ENCODE measurements at places on chromosomes 3 and 15.
A peak's percentile ranks its signal among the peaks of the same experiment; 100 is the strongest.

- no peak for DNase-seq
Observed at GRCh38 chr15:60721257-60721626, 242.3 kb upstream of the ICE2 start.

DNA sequence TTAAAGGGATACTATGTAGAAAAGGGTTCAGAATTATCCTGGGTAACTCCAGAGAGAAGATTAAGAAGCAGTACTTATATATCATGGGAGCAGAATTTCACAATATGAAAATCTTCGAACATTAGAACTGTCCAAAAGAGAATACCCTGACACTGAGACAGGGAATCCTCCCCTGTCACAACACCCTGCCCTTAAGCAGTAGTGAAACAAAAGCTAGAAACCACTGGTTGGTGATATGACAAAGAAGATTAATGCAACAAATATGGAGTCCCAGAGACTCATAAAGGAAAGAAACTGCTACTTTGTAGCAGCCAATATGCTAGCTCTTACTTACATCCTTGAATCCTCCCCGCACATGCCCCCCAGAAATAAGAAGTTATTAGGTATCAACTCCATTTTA is 18.5 kb downstream of the MIX23 start:
- no peak for DNase-seq

DNA sequence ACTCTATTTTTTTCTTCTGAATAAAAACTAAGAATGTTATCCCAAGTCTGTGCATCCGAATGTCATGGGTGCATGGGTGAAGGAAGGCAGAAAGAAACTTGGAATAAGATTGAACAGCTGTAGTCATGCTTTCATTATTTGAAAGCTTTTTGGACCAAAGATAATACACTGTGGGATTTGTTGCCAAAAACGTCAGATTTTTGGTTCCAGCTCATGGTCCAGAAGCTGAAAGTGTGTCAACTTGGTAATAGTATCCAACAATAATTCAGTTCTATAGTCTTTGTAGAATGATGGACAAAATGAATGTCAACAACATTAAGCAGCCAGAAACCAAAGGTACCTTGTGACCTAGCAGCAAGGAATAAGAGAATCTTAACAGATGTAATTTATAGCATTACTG is 327.9 kb upstream of the ADAMTS9 start:
- DNase-seq: no peak

GRCh38 chr3:16461463-16462245 is 51.8 kb downstream of the RFTN1 start:
- no peak for DNase-seq

GRCh38 chr3:129054605-129055104 is 5.9 kb upstream of the GP9 start:
- no peak for DNase-seq

DNA sequence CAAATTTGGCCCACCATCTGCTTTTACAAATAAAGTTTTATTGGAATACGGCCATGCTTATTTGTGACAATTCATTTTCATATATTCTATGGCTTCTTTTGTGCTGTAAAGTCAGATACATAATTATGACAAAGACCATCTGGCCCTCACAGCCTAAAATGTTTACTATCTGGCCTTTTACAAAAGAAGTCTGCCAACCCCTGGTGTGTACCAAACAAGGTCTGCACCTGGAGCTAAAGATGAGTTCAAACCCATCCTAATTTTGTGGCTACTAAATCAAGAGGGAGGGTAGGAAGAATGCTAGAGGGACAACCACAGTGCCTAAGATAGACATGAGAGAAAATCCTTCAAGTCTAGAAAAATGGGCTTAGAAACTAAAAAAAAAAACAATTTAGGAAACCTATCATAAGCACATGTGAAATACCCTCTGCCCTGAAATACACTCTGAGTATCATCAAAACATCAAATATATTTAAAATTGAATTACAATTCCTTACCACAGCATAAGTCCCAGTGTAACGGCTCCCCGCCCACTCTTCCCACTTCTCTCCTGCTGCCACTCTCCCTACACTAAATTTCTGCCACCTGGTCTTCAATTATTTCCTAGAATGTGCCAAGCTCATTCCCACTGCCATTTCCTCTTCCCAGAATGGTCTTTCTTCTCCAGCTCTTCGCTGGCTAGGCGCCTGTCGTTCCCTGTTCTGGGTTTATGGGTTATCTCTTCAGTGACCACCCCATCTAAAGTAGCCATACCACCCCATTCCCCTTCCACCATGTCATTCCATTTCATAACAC is 950.7 kb upstream of the CFAP20DC start:
- DNase-seq: no peak

DNA sequence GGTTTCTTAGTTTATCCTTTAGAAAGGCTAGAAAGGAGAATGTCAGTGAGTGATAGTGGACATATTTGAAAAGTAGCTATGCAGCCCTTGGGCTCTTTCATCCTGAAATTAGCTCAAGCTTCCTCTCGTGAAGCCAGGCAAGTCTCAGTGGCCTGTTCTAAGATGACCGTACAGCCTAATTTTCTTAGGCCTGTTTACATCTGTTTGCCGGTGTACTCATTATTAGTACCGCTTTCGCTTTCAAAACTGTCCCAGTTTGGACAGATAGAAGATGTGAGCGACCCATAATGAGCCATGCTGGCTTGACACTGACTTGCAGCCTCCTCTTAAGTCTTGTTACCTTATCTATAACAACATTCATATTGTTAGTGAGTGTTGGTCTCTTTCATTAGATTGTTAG is 5.7 kb upstream of the ARL14 start:
- DNase-seq: no peak

DNA sequence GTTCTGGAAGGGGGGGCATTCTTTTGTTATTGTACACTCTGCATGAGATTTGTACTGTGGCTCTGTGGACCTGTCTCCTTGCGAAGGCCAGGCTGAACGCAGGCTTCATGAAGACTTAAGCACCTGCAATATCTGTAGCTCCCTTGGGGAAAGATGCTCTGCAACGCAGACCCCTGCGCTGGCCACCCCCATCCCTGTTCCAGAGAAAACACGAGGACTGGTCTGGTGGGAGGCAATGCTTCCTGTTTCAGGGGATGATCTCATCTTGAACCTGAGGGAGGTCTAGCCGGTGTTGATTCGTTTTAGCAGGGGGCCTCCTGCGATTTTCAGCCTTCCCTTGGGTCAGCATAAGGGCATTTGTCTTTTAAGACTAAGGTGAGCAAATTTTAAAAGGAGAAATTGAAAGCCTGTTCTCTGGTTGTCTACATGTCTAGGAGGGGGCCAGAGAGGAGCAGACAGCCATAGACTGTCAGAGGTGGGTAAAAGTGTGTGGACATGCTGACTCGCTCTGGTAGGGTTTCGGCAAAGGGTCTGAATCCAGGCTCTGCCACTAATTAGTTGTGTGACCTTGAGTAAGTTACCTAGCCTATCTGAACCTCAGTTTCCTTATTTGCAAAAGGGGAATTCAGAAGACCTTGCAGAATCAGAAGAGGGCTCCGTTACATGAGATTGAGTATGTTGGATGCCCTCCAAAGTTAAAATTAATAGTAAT is 80.9 kb upstream of the RASGRF1 start:
- DNase-seq: no peak

DNA sequence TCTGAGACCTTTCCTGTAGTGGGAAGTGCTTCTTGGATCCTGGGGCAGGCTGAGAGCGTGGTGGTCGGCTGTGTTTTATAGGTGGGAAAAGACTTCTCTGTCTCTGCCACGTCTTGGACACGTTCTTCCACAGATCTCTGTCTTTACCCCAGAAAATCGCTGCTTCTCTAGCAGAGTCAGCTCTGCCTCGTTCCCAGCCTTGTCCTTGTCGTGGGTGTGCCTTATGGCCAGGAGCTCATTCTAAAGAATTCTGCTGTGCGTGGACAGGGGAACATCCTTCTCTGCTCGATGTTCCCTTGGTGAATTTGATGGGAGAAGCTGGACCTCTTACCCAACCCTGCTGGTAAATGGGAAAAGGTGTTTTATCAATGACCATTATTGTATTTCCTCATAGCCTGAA is 433.1 kb upstream of the C2CD4B start:
- DNase-seq: no peak

GRCh38 chr3:149808209-149808829 is 4.7 kb upstream of the RNF13 start:
- DNase-seq: peak; percentile 31

GRCh38 chr15:97984157-97984556 is 23.7 kb downstream of the ARRDC4 start:
- DNase-seq: no peak

GRCh38 chr3:45906681-45907407 is 20.5 kb downstream of the CCR9 start:
- no peak for DNase-seq

- DNase-seq: no peak
Observed at GRCh38 chr3:104982130-104982529, 384.6 kb upstream of the ALCAM start.

DNA sequence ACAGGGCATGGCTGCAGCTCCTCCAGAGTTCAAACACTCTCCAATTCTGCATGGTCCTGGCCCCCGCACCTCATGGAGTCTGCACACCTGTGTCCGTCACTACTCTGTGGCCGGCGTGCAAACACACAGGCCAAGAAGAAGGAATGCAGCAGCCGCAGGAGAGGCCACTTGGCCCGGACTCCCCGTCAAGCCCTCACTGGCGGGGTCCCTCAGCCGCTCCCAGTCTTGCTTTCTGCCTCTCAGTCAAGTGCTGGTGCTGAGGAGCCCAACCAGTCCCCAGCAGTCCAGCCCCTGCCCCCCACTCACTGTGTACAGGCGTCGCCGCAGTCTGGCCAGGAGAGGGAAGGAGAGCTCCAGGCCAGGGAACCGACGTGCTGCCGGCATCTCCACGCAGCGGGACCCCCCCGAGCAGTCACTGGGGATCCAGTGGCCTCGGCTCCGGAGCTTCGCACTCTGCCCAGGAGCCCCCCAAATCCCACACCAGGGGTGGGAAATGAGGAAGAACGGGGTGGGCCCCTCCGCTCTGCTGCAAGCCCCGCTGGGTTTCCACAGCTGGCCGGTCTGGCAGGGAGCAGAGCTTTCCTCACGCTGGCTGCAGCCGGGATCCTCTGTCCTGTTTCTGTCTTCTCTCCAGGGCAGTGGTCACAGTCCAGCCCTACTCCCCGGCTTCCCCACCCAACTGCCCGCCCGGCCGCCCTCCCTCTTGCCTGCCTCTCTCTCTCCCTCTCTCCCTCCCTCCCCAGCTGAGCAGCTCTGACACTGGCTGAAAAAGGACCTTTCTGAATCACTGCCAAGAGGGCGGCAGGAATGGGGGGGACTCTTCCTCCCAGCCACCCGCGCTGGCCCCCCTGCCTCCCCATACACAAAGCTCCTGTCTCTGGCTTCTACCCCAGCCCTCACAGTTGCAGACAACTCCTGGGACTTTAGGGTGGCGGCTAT is 16.0 kb downstream of the TNK2 start:
- DNase-seq: no peak

DNA sequence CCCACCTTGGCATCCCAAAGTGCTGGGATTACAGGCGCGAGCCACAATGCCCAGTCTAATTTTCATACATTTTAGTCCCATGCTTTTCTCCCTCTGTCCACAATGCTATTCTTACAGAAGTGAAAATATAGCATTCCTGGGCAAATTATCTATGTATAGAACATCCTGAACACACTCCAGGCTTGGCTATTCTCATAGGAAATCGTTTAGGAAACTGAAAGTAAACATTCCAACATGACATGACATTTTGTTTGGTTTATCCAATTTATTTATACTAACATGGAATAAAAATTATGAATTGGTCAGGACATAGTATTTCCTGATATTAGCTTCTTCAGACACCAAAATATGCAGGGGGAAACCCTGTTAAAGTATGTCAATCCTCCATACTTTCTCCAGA is 52.6 kb downstream of the SYNM start:
- DNase-seq: no peak

DNA sequence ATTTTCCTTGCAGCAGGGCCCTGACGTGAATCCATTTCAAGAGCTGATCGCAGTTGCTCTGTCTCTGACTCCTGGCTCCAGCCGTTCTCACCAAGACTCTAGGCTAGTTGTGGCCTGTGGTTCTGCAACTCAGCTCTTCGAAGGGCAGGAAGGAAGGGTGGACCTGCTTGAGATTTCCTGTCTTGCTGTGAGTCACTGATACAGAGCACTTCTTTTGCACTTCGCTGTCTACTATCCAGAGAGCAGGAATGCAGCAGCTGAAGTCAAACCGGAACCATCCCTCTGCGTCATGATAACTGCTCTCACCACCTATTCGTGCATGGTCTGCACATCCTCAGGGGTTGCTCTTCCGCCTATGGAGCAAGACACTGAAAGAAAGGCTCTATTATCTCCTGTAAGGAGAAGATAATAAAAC is 59.7 kb downstream of the RAP2B start:
- peak; percentile 79 for DNase-seq

DNA sequence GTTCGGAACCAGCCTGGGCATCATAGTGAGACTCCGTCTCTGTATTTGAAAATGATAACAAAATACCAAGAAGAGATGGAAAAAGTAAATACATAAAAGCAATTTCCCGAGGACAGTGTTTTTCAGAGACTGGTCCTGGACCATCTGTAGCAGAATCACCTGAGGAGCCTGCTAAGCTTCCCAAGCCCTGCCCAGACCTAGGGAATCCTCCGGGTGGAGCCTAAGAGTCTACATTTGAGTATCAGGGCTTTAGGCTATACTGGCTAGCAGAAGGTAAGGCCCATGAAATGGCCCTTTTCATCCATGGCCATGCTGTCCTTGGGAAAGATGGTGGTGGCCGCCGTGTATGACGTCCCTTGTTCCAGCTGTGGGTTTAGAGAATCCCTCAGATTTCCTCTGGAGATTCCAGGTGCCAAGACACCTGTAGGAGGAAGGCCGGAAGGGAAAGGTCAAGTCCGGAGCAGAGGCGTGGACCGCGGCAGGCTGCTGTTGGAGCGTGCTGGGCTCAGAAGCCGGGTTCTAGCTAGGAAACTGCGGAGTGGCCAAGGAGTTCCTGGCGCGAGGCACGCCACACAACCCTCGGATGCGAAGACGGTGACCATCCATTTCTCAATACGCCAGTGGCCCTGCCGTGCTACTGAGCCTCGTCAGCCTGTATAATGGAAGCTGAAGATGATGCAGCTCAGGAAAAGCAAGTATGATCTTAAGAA is 50.9 kb downstream of the TMEM44 start:
- no peak for DNase-seq

DNA sequence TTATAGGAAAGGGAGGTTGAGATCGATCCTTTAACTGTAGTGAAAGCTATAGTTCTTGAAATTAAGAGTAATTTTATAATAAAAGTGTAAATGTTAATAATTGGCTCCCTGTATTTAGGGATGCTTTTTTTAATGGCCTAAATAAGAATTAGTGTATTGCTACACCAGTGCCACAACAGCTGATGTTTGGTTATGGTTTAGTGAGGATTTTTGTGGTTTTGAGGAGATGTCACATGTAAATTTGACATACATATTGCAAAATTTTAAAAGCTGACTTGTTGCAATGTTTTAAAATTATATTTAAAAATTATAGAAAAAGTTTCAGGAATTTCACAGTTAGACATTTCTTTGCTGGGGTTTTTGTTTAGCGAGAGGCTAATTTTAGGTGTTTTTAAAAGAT is 3.9 kb downstream of the TSC22D2 start:
- no peak for DNase-seq
